ENCODE measurements at places on chromosomes 7 and 10.

GRCh38 chr7:108413782-108414492 is 42.3 kb downstream of the NRCAM start:
- no peak for DNase-seq

- DNase-seq, result no peak
Measured at GRCh38 chr7:130286881-130287280, 6.1 kb upstream of the CPA4 start.

DNA sequence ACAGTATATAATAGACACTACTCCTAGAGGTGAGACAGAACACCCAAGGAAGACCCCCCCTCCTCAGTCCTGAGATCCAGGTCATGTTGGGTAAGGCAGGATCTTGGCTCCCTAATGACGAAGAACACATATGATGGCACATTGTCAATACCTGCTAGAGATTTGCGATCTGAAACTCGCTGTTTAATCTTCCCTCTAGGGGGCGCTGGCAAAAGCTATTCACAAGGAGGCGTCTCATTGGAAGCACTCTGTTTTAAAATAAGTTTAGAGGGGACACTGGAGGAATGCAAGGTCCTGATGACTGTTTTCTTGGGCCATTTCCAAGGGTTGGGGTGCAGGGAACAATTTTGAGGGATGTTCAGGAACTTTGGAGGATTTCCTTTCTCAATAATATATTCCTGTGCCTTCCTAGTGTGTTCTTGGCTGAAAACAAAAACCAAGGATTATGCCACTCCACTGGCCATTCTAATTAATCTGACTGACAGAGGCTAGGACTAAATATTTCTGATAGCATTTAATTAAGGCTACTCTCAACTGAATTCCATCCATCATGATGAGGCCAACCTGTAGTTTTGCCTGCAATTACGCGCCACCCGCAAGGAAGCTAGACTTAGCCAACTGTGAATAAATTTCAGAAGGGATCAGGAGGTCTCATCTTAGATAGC is 1013.8 kb upstream of the MBL2 start:
- no peak for DNase-seq

DNA sequence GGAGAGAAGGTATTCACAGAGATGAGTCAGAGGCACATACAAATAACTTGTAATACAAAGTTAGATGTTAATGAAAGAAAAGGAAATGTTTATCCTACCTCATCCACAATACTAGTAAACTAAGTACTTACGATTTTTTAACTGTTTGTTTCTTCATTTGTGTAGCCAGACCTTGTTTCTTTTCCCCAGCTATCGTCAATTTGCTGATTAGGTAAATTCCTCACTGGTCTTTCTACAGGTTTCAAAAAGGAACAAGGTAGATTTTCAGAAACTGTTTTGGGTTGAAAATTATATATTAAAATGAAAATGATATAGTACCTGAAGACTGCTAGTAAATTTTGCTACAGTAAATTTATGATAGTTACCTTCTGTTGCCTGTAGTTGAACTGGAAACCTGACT is 56.6 kb downstream of the PON1 start:
- no peak for DNase-seq

DNA sequence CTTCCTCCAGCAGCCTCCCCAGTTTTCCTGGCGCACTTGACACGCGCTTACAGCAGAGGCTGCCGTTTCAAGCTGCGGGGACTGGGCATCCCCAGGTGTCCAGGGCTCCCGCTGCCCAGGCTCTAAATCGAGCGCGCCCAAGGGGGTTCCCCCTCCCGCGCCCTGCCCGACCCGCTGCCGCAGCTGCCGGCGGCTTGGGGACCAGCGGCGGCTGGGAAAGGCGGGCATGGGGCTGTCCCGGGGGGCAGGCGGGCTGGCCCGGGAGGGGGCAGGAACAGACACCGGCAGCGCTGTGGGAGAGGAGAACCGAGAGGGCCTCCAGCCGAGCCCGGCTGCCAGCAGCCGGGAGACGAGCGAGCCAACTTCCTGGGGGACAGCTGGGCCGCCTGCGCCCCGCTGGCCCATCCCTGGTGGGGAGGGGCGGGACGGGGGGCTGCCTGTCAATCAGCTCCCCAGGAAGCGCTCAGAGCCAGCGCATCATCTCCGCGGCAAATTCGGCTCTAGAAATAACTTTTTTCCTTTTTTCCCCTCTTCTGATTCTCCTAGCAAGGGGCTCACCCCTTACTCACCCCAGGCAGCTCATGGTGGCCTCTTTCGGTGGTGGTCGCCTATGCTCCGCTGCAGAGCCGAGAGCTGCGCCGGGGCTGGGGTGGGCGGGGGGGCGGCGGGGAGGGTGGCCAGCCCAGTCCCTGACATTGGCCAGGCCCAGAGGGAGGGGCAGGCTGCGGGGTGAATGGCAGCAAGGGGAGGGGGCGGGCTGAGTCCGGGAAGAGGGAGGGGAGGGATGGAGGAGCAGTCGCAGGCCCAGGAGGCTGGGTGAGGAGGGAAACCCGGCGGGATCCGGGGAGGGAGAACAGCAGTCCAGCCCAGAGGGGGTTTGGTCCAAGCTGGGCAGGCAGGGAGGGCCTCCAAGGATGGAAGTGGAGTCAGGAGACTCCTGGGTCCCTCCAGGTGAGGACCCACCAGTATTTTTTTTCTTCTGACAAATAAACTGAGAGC is 14.7 kb downstream of the GRID2IP start:
- DNase-seq, result peak; percentile 96

GRCh38 chr10:23345861-23346260 is 1.3 kb upstream of the C10orf67 start:
- DNase-seq, result no peak

GRCh38 chr10:48470893-48471805 is 133.7 kb downstream of the ARHGAP22 start:
- DNase-seq, result no peak

- no peak for DNase-seq
Measured at GRCh38 chr10:118106426-118106825, 59.7 kb upstream of the RAB11FIP2 start.

DNA sequence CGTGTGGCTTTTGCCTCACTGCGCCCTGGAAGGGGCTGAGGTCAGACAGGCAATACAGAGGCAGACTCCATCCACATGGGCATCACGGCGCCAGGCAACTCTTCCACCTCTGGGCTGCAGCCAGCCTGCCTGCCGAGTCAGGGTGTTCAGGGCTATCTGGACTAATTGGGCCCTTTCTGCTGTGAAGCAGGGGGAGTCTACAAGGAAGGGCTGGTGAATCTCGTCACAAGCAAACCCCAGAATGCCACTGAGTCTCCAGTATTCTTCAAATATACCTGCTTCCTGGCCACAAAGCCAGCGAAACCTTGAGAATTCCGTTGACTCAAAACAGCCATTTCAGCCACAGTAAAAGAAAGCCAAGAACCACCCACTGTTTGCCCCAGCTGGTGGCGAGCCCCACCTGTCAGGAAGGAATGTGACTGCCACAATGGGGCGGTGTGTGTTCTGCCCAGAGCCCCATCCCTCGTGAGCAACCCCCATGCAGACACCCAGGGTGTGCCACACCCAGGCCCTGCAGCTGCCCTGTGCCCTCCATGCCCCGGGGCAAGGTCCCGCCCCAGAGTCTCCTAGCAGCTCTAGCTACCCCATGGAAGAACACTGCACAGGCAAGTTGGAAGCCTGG is 117.3 kb downstream of the FAM53B start:
- no peak for DNase-seq

DNA sequence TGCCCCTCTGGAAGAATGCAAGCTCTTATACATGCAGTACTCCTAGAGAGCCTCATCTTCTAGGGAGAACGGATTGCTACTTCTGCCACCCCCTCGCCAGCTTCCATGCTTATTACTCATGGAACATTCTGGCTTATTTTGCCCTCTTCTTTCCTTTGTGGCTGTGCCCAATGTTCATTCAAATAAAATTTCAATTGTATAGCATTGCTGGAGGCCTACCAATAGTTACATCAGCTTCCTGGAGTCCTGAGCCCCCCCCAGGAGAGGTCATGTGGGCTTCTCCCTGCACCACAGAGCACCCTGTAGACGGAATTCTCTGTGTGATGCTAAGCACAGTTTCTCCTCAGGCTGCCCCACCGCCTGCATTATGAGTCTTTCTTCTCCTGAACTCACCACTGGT is 1094.0 kb downstream of the KCNMA1 start:
- DNase-seq, result no peak

- no peak for DNase-seq
Measured at GRCh38 chr7:139798221-139798620, 20.4 kb upstream of the HIPK2 start.

- DNase-seq, result no peak
Measured at GRCh38 chr7:98196706-98197605, 14.3 kb upstream of the BHLHA15 start.

- no peak for DNase-seq
Measured at GRCh38 chr10:123790132-123790885, 101.3 kb downstream of the CPXM2 start.

DNA sequence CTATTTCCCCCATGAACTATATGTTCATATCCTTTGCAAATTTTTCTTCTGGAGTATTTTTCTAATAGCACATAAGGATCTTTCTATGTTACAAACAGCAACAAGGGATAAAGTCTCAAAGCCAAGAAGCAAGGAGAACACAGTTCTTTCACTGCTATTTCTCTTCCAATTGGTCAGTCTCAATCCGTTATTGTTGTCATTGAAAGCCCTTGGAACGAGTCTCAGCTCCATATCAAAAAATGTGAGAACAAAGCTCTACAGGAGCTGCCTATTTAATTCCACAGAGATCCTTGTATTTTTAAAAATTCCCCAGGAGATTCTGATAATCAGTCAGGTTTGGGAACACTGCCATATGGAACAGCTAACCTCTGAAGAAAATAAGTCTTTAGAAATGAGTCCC is 15.7 kb downstream of the SLC35B4 start:
- no peak for DNase-seq

DNA sequence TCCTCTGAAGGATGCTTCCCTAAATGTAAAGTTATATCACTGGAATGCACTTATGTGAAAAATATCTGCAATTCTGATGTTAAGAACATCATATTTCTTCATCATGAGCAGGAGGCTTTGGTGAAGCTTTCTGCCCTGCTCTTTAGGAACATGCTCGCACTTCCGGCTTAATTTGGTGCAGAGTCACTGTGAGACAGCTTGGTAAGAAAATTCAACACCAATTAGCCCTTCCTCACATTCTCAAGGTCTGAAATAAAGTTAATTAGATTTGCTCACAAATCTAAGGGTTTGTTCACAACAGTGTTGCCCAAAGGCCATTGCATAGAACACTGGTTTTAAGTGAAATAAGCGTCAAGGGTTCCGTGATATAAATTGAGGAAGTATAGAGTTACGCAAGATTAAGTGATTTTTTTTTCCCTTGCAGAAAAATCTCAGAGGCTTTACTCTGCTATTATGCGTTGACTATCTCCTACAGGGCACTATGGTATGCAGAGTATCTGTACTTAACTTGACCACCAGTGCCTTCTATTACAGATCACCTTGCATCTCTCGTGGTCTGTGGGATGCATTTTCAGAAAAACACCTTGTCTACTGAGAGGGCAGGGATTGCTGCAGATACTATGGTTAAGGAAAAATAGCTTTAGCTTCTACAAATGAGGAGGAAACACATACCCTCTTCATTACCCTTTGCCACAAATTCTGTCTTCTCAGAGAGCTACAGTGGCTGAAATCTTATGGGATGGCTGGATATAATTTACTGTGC is 953.9 kb downstream of the TYW1 start:
- DNase-seq, result no peak

DNA sequence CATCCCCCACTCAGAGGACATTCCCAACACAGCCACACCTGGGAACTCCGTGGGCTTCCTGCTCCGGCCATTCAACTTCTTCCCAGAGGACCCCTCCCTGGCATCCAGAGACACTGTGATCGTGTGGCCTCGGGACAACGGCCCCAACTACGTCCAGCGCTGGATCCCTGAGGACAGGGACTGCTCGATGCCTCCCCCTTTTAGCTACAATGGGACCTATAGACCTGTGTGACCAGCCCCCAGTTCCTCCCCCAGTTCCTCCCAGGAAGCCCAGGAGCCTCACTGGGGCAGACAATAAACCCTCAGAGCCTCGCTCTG is 8.6 kb downstream of the AOC1 start:
- DNase-seq, result no peak

DNA sequence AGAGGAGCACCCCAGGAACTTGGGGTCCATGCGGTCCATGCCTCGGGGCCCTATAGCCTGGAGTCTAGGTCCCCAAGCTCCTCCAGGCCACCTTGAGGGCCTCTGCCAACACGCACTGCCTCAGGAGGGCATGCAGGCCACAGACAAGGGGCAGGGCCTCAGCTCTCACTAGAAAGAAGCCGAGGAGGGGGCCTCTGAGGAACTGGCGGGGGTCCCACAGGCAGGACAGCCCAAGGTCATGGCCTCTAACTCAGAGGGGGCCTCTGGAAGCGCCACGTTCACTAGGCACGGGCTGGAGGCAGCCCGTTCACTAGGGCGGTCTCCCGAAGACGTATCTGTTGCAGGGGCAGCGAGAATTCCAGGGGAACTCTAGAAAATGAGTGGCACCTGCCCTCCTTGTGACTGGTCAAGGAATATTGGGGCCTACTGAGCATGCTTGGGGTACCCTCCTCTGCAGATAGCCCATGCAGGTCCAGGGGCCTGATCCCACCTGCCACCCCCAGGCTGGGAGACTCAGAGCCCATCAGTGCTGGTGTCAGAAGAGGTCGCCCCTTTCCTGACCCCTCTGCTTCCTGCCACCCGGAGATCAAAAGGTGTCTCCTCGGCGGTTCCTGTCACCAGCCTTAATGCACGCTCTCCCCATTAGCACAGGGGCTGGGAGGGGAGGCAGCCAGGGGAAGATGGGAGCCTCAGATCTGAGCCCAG is 86.7 kb upstream of the RET start:
- DNase-seq, result no peak

DNA sequence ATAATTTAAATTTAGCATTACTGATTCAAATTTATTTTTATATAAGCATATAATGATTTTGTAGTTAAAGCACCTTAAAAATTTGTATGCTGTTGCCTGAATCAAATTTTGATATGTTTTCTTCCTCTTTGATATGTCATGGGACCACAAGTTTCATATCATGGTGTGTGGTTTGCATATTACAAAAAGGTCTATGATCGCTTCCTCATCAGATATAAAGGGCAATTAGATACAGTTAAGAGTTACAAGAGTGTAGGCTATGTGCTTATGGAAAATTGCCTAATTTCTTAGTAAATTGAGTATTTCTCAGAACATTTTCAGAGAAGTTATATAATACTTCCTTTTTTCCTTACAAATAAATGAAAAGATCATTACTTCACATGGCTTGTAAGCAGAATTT is 22.2 kb downstream of the MRC1 start:
- no peak for DNase-seq

DNA sequence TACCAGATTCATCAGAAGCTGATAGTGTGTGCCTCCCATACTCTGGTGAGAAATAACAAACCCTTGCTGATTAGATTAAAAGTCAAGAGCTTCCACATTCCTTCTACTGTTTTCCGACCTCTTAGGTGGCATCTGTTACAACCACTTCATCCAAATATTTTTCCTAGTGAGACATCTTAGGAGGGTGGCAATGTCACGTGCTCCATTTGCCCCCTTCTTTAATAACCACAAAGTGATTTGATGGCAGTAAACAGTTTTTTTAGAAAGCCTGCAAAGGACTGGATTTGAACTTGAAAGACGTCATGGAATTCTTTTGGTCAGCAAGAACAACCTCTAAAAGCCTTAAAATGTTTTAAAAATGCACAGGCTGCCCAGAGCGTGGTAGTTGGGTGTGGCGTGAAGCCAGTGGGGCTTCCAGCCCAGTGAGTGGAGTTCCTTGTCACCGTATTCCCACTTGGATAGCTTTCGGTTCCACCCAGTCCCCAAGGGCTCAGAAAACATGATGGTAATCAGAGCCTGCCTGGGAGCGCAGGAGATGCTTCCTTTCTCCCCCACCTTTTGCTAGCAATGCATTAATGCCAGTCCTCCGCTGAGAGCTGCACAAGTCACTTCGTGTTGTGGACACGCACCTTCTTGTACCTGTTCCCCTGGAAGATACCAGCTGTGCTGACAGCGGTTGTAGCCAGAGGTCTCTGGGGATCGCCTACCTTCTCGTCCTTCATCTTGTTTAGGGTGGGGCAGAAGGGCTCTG is 256.4 kb downstream of the KIAA1217 start:
- DNase-seq, result no peak
